Body of pancreas (tissue), 4 donors: ENCODE measurements at places on chromosomes 6 and 20.

DNA sequence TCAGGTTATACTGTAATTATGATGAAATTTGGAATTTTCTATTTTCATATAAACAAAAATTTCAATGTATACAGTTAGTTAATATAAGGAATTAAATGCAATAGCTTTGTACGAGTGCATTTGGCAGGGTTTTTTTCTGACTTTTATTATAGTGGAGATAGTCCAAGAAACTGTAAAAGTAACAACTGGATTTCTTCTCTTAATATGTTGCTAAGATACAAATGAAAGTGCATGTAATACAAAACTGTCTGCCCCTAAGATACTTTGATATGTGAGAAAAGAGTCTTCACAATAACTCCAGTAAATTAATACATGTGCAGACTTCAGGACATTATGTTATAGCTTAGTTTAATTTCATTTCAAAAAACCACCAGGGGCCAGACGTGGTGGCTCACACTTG is 721.4 kb downstream of the CBLN4 start:
- H3K36me3 ChIP-seq: no peaks in the 10 kb centered on the region
- H3K27me3 ChIP-seq: no peaks in the 10 kb centered on the region
- H3K4me1 ChIP-seq: no peaks in the 10 kb centered on the region
- DNase-seq: no peak
- no peak overlapping the region for H3K27ac ChIP-seq

- no peaks in the 10 kb centered on the region for H3K27me3 ChIP-seq
- no peak overlapping the region for H3K27ac ChIP-seq
- no peaks in the 10 kb centered on the region for H3K4me1 ChIP-seq
- DNase-seq: no peak
These were observed 150.4 kb downstream of the RNGTT start for GRCh38 chr6:88813045-88813444.

- H3K4me3 ChIP-seq: no peak overlapping the region
- no peaks in the 10 kb centered on the region for H3K4me1 ChIP-seq
- DNase-seq: no peak
- no peaks in the 10 kb centered on the region for H3K36me3 ChIP-seq
These were observed 13.4 kb downstream of the CLIC5 start for GRCh38 chr6:46002264-46002663.

DNA sequence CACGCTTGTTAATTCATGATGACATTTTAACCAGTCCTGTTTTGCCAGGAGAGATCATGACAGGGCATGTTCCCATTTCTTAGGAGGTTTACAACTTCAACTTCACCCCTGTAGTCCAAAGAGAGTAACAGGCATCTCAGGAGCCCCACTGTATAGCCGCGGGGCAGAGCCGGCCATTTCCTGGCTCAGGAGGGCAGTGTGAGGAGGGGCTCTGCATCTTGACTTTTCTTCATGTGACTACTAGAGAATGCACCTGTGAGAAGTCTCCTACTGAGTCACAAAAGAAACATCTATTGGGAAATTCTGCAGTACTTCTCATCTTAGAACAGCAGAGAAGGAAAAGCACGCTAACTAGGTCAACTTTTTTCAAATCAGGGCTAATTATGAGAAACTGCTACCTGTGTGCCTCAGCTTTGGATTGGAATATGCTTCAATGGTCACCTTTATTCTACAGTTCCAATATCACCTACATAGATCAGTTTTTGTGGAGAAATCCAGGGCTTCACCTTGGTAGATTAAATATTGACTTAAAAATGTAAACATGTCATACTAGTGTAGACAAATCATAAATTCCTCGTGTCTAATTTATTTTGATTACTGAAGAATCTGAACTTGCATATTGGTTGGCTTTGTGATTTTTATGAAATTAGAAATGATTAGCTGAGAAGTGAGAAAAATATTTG is 28.6 kb upstream of the SIM1 start:
- no peak overlapping the region for H3K4me3 ChIP-seq
- H3K27me3 ChIP-seq: no peaks in the 10 kb centered on the region
- H3K36me3 ChIP-seq: no peaks in the 10 kb centered on the region

DNA sequence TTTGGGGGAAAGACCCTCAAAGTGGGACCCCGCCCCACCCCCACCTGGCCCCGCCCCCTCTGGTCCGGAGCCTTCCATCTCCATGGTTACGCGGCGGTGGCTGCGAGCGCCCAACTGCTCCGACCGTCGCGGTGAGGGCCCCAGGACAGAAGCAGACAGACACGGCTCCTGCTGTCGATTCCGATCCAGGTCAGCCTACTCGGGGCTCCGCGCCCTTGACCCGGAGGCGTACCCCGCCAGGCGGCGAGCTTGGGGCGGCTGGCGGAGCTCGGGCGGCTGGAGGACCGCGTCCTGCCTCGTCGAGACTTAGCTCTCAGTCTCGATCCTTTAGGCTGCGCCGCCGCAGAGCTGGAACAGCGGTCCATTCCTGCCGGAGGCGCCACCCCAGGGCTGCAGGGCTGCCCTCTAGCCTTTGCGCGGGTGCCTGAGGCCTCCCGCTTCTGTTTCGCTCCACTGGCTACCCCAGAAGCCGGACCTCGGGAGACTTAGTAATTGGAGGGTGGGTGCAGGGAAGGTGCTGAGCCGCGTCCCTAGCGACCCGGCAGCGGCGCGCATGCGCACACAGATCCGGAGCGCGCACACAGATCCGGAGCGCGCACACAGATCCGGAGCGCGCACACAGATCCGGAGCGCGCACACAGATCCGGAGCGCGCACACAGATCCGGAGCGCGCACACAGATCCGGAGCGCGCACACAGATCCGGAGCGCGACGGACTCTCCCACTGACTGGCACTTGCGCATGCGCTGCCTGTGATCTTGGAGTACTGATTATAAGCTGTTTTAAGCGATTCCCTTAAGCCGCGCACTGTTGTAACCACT is at the start of gene CFAP206:
CFAP206 (plus strand) TSS at position 72 of the 820 bp plus-strand sequence. CDS start 1,868 bp downstream, outside the sequence.
- peak; percentile 87 for DNase-seq
- peaks cover 5% of the 10 kb centered on the region for H3K4me1 ChIP-seq
- H3K27ac ChIP-seq: peak within 1 kb of the TSS; percentile 79
- H3K4me3 ChIP-seq: peak within 1 kb of the TSS; percentile 68
- no peaks in the 10 kb centered on the region for H3K27me3 ChIP-seq
- H3K36me3 ChIP-seq: no peaks in the 10 kb centered on the region

DNA sequence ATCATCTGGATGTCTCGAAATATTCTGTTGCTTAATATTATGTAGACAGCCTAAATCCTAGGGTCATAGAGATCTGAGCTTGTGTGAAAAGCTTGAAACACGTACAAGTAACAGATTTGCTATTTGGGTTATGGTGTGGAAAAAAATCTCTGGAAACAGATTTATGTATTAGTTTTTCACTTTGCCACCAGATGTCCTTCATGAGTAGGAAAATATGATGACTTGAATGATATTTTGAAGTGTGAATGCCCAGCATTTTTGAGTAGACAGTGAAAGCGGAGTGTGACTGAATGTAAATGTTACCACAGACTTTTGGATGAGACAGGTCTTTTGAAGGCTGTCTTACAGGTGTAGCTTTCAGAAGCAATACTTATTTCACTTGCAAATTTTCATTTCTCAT is 4.2 kb upstream of the BMP6 start:
- H3K27me3 ChIP-seq: no peaks in the 10 kb centered on the region
- H3K36me3 ChIP-seq: no peaks in the 10 kb centered on the region
- no peak for DNase-seq
- H3K4me3 ChIP-seq: no peak overlapping the region
- H3K4me1 ChIP-seq: peaks cover 19% of the 10 kb centered on the region
- H3K27ac ChIP-seq: no peak overlapping the region

GRCh38 chr6:130070792-130071191 is 52.4 kb downstream of the L3MBTL3 start:
- peaks cover 3% of the 10 kb centered on the region for H3K36me3 ChIP-seq
- DNase-seq: no peak
- H3K27ac ChIP-seq: no peak overlapping the region
- H3K27me3 ChIP-seq: no peaks in the 10 kb centered on the region

DNA sequence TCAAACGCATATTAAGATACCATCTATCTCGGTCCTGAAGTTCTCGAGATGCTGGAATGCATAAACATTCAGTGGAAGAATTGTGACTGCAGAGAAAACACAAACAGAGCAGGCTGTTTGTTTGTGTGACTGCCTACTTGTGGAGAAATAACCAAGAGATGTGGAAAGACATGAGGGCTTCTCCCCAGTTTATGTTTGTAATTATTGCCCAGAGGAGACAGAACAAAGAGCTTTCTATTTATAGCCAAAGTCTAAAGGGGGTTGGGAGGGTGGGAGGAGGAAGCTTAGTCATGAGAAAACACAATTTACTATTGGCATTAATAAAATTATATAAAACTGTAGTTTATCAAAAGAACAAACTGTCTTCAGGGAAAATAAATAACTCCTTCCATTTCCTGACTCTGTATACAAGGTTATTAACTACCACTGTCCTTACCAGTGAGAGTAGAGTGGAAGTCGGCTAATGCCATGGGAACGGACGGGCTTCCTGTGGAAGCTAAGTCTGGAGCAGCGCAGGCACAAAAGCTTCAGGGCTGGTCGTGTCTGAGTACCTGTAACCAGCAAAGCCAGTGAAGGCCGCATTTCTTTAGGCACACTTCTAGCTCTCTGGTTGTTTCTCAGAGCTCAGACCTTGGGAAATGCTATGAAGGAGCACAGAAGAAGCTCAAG is 200.2 kb upstream of the SUPT3H start:
- H3K4me1 ChIP-seq: no peaks in the 10 kb centered on the region
- no peaks in the 10 kb centered on the region for H3K36me3 ChIP-seq

DNA sequence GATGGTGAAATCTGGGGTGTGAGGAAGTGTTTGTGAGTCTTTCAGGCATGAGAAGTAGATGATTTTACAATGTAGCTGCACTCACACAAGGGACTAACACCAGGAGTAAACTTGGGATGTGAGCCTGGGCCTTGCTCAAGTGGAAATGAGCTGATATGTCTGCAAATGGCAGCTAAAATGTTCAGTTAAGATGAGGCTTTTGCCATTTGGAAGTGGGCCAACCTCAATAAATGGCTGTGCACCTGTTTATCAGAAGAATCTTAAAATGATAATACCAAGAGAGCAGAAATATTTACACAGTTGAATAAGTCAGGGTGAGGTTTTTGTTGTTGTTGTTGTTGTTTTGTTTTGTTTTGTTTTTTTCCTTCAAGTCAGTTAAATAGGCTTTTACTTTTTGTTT is 25.7 kb upstream of the KLHL31 start:
- no peak overlapping the region for H3K4me3 ChIP-seq
- H3K4me1 ChIP-seq: peaks cover 13% of the 10 kb centered on the region
- no peaks in the 10 kb centered on the region for H3K27me3 ChIP-seq
- H3K36me3 ChIP-seq: no peaks in the 10 kb centered on the region
- H3K27ac ChIP-seq: no peak overlapping the region
- DNase-seq: no peak

DNA sequence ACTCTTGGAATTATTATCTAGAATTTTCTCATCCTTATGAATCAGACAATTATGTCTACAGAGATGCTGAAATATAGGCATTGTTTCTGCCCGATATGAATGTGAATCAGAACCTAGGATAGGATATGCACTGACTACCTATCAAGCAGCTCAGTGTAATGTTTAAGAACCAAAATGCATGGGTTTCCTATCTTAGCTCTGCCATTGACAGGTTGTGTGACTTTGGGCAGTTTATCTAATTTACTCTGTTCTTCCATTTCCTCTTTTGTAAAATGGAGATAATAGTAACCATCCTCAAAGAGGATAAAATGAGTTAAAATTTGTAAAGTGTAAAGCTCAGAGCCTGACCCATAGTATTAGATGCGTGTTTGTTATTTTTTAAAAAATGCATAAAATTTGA is 10.2 kb upstream of the AIG1 start:
- no peaks in the 10 kb centered on the region for H3K27me3 ChIP-seq
- H3K4me3 ChIP-seq: no peak overlapping the region
- no peaks in the 10 kb centered on the region for H3K36me3 ChIP-seq
- DNase-seq: no peak
- no peak overlapping the region for H3K27ac ChIP-seq

GRCh38 chr6:129206821-129207220 is 323.9 kb downstream of the LAMA2 start:
- H3K27me3 ChIP-seq: no peaks in the 10 kb centered on the region
- H3K4me3 ChIP-seq: no peak overlapping the region
- H3K27ac ChIP-seq: no peak overlapping the region
- DNase-seq: no peak

DNA sequence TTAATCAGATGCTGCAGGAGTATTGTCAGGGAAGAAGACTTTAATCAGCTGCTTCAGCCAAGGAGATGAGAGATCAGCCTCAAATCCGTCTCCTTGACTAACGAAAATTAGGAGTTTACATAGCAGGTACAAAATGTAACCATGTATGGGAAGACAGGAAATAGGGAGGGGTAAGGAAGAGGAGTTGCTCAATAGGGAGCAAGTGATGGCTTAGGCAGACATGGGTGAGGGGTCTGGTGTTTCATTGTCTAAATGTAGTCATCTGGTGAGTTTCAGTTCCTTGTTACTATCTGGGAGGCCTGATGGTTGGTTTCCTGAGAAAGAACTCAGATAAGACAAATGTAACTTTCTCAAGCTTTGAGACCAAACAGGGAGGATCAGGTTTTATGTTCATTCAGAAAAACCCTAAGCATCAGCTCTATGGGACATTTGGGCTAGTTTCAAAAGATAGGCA is 217.3 kb upstream of the SULF2 start:
- H3K27ac ChIP-seq: no peak overlapping the region
- H3K36me3 ChIP-seq: no peaks in the 10 kb centered on the region
- DNase-seq: no peak
- no peaks in the 10 kb centered on the region for H3K27me3 ChIP-seq
